PC-9 (cell line): ENCODE measurements at places on chromosomes 7 and 10. TPM values are rescaled to one million over a fixed set of nuclear protein-coding genes. Genes with fewer than 3 reads are reported as not detected.

KCNH2 gene
- 1.5 and 1.6 TPM in 2 replicates for total RNA-seq

DNA sequence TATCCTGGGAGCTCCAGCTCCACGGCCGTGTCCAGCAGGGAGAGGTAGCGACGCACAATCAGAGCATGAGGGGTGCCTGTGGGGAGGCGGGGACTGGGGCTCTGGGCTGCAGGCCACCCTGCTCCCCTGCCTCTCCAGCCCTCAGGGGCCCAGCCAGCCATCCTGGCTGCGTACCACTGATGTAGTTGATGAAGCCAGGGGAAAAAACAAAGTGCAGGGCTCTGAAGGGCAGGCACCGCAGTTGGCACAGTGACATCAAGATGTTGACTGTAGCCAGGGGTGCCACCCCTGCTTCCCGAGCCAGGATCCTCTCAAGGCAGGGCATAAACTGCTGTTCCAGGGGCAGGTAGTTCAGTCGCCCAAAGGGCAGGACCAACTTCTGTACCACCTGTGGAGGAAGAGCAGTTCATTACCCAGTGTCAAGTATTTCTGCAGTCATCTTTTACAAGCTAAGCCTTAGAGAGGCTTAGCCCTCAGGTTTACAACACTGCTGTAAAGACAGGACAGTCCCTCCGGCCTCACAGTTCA, 2.8 kb downstream of the FASTK start:
- no peak for DNase-seq

DNA sequence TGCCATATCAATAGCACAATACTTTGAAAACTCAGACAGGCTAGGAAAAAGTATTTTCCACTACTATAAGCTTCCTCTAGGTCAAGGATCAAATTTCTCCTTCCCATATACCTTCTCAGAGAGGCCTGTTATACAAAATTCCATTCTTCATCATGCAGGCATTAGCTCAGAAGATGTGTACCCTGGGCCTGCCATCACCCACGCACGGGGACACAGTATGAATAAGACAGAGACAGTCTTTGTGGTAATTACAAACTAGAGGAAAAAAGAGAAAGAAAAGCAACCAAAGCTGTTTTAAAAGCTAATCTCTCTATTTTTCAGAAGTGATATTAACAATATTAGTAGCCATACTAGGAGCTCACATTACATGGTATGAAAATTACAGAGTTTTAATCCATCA, 236.8 kb upstream of the AOAH start:
- DNase-seq: no peak

GRCh38 chr7:44538093-44538797, 2.9 kb downstream of the NPC1L1 start:
- DNase-seq: no peak

TBXAS1 gene
- total RNA-seq: 0.58 and 2.2 TPM in 2 replicates
